ENCODE measurements at places on chromosomes 1 and 21. TPM values are rescaled to one million over a fixed set of nuclear protein-coding genes. Genes with fewer than 3 reads are reported as not detected.

The RAD54L gene
- total RNA-seq = not detected

The FLG2 gene
- total RNA-seq = not detected

DNA sequence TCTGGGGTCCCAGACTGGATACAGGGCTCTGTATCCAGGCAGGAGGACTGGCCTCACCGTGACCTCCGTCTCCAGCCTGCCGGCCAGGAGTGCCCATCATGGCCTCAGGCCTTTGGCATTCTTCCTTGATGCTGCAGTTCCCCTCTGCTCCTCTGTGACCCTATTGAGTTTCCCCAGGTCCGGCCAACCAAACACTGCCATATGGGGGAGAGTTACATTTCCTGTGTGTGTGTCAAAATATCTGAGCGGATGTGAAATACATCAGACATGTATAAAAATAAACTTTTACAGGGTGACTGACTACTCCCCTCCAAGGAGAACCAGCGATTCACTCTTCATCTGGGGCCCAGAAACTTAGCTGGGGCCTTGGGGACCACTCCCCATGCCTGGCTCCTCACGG lies 10.2 kb upstream of the UBL4B start:
- DNase-seq = no peak

GRCh38 chr1:199282751-199283305 lies 644.0 kb downstream of the PTPRC start:
- no peak for DNase-seq

GRCh38 chr1:39672551-39672947 lies 642 bp upstream of the NT5C1A start:
- no peak for DNase-seq

- DNase-seq = peak; percentile 62
These were observed 13.1 kb downstream of the IL6R start for GRCh38 chr1:154418062-154418921.
